ENCODE measurements at places on chromosomes 1 and 21.

- no peak for DNase-seq
Measured at GRCh38 chr1:244449936-244450508, 1.7 kb downstream of the ADSS2 start.

GRCh38 chr1:68201546-68202238 is 30.6 kb downstream of the WLS start:
- no peak for DNase-seq

DNA sequence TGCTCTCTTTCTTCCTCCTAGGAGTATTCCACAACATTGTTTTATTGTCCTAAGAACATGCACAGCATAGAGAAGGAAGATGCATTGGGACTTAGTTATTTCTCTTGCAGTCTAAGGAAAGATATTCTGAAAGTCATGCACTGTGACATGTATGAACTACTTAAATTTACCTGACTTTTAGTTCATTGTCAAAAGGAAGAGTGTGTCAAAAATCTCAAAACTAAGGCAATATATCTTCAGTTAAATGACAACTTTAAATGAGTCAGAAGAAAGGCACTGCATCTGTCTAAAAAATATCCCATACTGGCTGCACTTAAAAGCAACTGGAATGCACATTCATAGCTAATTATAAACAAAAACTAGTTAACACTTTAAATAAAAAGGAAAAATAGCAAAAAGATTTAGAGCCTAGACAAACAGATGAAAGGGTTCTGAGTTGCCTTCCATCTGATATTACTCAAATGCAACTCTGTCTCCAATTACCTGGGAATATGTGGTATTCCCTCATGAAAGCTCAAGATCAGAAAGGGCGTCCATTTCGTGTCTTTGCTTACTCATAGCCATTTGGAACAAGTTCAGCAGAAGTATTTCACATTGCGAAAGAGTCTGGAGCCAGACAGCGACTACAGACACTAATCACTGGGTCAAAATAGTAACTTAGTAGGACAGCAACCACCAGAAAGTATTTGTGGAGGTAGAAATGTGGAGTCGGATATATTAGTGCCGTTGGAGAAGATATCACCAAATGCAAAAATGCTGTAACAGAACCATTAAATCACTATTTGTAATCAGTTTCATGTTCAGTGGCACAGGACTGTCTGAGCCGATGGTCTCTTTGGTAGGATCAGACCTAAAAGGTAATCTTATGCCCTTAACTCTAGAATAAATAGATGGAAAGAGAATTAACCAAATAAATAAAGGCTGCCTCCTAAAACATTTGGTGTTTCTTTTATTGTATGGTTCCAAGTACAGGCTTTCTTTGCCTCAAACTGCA is 225.7 kb downstream of the GREM2 start:
- DNase-seq = no peak

- DNase-seq = peak; percentile 28
Measured at GRCh38 chr1:21289700-21290545, at the start of gene ECE1. TSS of gene ECE1 (minus strand) at chr1:21290463. CDS start at chr1:21290414, 49 bp downstream.

Data from HL-60 (cell line).